Fibroblast of lung (primary cell): ENCODE measurements at places on chromosomes 7 and 10. TPM values are rescaled to one million over a fixed set of nuclear protein-coding genes. Genes with fewer than 3 reads are reported as not detected.

The LDB3 gene
- total RNA-seq = under 0.01 TPM in 2 replicates

The EBF3 gene
- under 0.01 and 0.17 TPM in 2 replicates for total RNA-seq

The FIGNL1 gene
- total RNA-seq = 5.9 and 6.4 TPM in 2 replicates

The GPR26 gene
- total RNA-seq = not detected in 2 replicates

The TMEM140 gene
- total RNA-seq = 13.1 and 29.7 TPM in 2 replicates

The SEC61A2 gene
- 5.6 and 9.2 TPM in 2 replicates for total RNA-seq

The OR9A2 gene
- total RNA-seq = not detected in 2 replicates

The OR6B1 gene
- total RNA-seq = not detected in 2 replicates

The MPP7 gene
- 0.51 and 0.99 TPM in 2 replicates for total RNA-seq
